ENCODE measurements at places on chromosomes 13 and 19.
A peak's percentile ranks its signal among the peaks of the same experiment; 100 is the strongest.

DNA sequence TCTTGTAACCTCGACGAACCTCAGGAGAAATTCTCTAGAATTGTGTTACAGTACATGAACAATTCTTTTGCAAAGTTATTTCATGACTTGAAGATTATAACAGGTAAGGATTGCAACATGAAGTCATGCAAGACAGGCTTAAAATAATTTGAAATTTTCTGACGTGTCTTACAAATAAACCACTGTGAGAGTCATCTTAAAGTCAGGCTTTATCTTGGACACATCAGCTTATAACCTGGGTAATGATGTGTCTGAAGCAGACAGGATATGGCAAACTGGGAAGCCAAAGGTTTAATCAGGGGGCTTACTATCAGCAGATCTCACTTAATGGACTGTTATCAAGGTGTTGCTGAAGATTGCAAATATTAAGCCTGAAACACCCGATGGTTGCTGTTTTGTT lies 407.8 kb downstream of the KLF5 start:
- no peak for DNase-seq

DNA sequence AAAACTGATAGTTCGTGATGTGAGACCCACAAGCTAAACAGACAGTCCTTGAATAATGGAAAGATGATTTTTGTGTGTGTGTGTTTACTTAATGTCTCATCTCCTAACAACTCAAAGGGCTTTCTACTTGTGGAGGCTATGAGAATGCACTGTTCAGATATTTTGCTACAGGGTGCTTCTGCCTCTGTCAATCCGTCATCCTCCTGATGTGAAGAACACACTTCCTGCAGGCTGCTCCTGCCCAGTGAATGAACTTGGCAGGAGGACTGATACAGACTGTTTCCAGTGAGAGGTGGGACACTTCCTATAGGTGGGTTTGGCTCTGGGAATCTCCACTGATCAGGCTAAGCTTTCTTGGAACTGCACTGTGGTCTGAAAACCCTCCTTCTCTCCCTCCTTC lies 168.4 kb upstream of the STARD13 start:
- no peak for DNase-seq

DNA sequence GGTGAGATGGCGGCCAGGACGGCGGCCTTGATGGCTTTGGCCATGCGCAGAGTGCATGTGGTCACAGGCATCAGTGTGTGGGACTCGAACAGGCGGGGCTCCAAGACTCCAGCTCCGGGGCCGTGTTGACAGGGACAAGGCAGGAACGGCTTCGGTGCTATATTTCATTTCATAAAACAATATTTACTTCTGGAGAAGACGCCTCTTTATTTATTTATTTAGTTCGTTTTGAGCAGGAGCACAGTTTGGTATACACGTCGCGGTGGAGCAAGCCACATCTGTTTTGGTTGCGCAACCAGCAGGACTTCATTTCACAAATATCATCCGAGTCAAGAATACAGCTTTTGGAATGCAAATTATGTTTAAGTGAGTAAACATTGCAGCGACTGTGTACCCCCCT lies 166.7 kb upstream of the TSHZ3 start:
- no peak for DNase-seq

DNA sequence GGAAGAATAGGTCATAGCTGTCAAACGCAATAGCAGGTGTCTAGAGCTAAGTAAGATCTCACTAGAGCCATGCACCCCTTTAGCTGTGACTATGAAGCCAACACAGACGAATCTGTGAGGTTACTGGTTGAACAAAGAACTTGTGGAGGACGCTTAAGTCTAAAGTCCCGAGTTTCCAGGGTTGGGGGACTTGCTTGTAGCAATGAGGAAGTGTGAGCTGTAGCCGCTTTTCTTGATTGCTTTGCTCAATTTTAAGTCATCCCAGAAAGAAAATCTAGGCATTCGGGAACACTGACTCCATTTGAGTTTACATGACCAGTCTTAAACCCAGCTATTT lies 1.6 kb downstream of the GPC5 start:
- no peak for DNase-seq

DNA sequence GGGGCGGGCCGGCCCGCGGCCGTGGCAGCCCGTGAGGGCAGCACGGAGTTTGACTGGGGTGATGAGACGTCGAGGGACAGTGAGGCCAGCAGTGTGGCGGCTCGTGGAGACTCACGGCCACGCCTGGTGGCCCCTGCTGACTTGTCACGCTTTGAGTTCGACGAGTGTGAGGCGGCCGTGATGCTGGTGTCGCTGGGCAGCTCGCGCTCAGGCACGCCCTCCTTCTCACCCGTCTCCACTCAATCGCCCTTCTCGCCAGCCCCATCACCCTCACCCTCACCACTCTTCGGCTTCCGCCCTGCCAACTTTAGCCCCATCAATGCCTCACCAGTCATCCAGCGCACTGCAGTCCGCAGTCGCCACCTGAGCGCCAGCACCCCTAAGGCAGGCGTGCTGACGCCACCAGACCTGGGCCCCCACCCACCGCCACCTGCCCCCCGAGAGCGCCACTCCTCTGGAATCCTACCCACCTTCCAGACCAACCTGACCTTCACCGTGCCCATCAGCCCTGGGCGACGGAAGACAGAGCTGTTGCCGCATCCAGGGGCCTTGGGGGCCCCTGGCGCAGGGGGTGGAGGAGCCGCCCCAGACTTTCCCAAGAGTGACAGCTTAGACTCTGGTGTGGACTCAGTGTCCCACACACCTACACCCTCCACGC lies 4.5 kb downstream of the CIC start:
- DNase-seq, result no peak

- DNase-seq, result no peak
Observed at GRCh38 chr19:30742406-30742938, 370.3 kb downstream of the ZNF536 start.

DNA sequence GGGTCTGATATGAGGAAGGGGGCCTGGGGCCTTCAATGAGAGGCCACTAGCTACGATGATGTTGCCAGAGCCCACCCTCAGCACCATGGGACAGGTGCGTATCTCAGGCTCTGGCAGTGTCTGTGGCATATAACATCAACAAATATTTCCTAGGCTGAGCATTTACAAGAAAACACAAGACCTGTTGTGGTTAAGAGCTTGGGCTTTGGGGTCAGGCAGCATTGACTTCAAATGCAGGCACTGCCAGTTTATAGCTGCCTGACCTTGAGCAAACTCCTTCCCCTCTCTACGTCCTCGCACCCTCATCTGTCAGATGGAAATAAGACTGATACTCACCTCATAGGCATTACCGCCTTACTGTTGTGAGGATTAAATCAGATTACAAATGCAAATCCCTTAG lies 156.0 kb downstream of the KATNAL1 start:
- DNase-seq, result no peak

DNA sequence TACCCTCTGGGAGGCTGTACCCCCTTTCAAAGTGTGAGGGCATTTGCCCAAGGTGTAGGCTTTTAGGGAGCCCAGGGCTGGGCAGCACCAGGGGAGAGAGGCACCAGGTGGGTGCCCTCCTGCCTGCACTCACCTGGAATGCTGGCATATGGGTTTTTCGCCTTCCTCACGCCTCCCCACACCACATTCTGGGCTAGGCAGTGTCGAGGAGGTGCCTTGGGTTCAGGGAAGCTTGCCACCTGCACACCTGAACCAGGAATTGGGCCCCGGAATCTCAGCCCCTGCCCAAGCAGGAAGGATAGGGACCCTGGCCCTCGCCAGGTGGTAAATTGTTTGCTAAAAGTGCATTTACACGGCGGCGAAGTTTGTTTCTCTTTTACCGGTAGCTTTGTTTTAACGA lies 5.1 kb upstream of the TSHZ3 start:
- no peak for DNase-seq

- no peak for DNase-seq
Observed at GRCh38 chr19:51120160-51120559, 4.5 kb upstream of the SIGLEC9 start.

- no peak for DNase-seq
Observed at GRCh38 chr19:16146112-16146511, 2.6 kb downstream of the HSH2D start.

- no peak for DNase-seq
Observed at GRCh38 chr19:51701468-51702100, 8.5 kb downstream of the SPACA6 start.

- DNase-seq, result no peak
Observed at GRCh38 chr19:40155749-40156265, 35.4 kb upstream of the MAP3K10 start.

- DNase-seq, result no peak
Observed at GRCh38 chr13:95323930-95324662, 22.8 kb upstream of the ABCC4 start.

DNA sequence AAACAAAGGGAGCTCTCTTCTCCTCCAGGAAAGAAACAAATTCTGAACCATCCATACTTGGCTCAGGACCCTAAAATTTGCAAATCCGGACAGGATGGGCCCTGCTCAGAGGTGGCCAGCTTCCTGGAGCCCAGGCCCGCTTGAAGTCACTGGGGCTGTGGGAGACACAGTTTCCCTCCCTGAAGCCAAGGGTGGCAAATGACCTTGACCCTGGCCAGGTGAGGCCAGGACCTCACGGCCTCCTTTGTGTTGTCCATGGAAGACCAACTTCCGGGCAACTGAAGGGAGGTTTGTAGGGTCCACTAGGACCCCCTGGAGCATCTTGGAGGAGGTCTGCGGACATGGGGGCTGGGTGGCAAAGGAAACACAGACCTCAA lies 5.5 kb downstream of the NANOS3 start:
- no peak for DNase-seq

DNA sequence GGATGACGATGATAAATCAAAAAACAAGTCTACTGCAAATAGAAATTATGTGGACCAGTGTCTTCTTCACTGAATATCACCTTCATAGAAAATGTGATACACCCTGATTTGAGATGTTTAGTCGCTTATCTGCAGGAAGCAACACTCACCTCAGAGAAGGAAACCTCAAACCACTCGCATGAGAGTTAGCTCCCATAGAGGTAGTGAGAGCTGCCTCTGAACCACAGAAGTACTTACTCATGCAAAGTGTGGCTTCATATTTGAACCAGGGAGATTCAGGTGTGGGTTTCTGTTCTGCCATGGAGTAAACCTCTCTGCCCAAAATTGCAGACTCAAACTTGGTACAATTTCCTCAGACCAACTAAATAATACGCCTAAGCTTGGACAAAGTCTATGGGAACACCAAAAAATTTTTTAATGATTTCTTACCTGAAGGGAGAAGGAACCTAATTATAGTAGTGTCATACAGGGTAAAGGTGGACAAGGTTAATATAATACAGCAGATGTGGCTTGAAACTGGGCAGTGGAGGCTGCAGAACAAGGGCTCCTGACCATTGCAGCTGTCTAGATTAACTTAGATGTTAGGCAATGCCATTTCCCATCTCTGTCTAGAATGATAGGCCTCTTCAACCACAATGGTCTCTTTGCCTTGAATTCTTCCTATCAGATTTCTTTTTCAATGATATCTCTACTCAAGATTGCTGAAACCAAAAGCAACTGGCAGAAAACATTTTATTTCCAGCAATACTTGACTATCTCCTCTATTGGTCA lies 29.6 kb upstream of the RCBTB2 start:
- peak; percentile 42 for DNase-seq

- no peak for DNase-seq
Observed at GRCh38 chr13:100362781-100363180, 225.8 kb downstream of the GGACT start.

DNA sequence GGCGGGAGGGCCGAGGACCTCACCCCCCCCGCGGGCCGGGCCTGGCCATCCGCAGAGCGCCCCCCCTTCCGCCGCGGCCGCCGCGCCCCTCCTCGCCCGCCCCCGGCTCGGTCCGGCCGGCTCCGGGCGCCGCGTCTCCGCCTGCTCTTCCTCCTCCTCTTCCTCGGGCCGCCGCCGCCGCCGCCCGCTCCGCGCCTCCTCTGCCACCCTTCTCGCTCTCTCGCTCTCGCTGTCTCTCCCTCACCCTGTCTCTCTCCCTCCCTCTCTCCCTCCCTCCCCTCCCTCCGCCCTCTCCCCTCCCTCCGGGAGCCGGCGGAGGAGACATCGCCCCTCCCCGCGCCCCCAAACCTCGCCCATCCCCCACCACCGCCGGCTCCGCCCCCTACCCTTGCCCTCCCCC lies at the start of gene SHANK1:
Gene SHANK1, minus strand, starts transcription at position 237 of the 400 bp plus-strand sequence. CDS start 2,883 bp downstream, outside the sequence.
- no peak for DNase-seq

DNA sequence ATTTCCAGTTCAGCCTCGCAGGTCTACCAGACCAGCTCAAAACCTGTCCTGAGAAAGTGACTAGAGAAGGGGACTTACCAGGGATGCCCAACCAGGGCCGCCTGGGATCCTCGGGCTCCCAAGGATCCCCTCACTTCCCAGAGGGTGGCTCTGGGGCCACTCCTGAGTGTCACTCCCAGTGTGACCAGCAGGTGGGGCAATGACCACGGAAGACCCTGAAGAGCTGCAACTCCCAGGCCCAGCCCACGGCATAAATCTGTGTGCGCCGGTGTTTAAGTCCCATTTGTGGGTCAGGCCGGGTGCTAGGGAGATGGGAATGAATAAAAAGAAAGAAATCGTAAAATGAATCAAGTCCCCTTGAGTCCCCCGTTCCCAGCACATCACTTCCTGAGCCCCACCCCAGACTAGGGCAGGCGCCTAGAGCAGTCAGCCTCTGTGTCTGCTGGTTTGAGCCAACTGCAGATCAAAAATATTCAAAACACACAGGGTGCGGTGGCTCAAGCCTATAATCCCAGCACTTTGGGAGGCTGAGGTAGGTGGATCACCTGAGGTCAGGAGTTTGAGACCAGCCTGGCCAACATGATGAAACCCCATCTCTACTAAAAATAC lies 10.7 kb downstream of the PTGIR start:
- DNase-seq, result no peak

GRCh38 chr19:57789288-57789687 lies 19.8 kb downstream of the ZNF586 start:
- DNase-seq, result no peak

DNA sequence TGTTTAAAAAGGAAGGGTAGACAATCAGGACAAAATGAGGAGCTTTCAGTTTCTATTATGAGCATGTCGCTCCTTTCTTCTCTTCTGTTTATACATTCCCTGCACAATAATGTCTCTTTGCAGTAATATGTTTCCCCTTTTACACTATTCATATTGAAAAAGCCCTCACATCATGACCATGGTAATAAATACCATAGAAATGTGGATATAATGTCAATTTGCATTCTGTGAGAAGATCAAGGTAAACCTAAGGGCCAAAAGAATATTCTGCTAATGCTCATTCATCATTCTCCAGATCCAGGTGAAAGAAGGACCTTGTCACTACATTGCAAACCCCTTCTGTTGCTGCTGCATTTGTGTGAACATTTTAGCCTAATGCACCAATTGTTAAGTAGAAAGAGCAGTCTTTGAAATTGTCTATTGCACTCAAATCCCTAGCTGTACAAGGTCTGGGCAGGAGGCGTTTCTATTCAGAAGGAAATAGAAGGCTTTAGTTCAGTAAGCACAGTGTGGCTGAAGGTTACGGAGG lies 117.6 kb upstream of the SOX21 start:
- DNase-seq, result no peak

DNA sequence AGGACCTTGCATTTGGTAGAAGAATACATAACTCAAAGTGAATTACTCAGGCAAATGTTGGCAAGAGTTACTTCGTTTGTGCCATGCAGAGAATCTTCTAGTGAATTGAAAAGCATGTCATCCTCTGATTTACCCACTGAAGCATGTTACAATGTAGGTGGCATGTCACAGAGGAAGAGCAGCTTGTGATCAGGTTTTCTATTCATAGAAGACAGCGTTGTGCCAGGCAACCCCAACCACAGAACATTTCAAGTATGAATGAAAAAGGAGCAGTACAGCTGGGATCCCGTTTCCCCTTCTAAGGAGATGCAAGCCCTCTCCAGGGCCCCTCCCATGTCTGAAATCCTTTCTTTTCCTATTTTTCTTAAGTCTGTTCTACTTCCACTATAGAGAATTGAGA lies 6.0 kb upstream of the KATNAL1 start:
- DNase-seq, result no peak
